ENCODE measurements at places on chromosomes 2 and 18.
A peak's percentile ranks its signal among the peaks of the same experiment; 100 is the strongest.

- DNase-seq: no peak
Measured at GRCh38 chr2:10794876-10795275, 17.7 kb downstream of the PDIA6 start.

DNA sequence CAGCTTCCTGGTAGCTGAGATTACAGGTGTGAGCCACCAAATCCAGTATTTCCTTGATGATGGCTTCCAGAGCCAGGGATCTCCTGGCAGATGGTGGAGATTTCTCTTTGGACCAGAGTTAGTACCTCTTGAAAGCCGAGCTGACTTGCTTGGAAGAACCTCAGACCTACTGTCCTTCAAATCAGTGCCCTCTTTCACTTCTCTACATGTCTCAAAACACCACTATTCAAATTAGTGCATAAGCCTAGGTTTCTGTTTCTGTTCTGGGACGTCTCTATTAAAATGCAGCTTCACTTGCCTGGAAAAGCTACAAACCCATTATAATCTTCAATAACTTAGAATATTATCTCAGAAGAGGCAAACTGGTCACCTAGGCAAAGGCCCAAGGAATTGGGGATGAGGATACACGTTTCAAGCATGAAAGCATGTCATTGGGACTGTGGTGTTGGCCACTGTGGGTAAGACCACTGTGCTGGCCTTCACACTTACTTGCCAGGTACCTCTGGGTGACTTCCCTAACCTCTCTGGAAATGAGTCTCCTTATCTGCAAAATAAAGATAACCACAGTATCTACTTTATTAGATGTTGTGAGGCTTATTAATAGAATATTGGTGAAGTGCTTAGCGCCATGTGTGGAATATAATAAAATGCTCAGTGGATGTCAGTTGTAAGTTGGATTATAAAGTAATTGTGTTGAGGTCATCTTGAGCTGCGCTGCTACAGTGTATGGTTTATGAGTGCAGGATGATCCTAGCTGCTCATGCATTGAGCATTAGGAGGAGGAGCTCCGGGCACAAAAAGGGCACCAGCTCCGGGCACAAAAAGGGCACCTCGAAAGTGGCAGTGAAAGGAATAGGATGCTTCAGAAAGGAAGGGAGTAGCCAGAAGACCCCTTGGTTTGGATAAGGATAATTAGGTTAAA lies 84.5 kb downstream of the DOCK10 start:
- no peak for DNase-seq

- no peak for DNase-seq
Measured at GRCh38 chr18:63083555-63083954, 236.0 kb downstream of the BCL2 start.

GRCh38 chr2:209638346-209638745 lies 133.3 kb upstream of the UNC80 start:
- DNase-seq: peak; percentile 78

GRCh38 chr2:102639429-102639828 lies 20.1 kb downstream of the SLC9A2 start:
- DNase-seq: no peak

GRCh38 chr2:28375742-28376631 lies 16.7 kb upstream of the FOSL2 start:
- no peak for DNase-seq

GRCh38 chr2:181614874-181615638 lies 41.8 kb downstream of the CERKL start:
- no peak for DNase-seq

GRCh38 chr18:26772691-26773090 lies 92.8 kb downstream of the AQP4 start:
- no peak for DNase-seq

DNA sequence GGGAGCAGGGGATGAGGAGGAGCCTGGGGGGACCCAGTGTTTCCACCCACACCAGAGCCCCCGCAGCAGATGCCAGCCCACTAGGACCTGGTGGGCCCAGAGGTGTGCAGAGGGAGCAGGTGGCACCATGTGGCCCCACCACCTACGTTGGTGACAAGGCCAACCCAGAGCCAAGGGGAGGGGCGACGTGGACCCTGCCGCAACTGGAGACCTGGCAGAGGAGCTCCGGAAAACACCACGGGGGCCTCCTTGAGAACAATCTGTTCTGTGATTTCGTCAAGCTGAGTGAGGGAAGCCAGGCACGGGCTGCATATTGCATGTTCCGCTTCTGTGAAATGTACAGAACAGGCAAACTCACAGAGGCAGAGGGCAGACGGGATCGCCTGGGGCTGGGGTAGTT lies 49.1 kb upstream of the GPC1 start:
- DNase-seq: no peak
